Liver (tissue), 10 donors: ENCODE measurements at places on chromosomes 5 and 9. TPM values are rescaled to one million over a fixed set of nuclear protein-coding genes. Genes with fewer than 3 reads are reported as not detected.

The FNIP1 gene
- 34.0 TPM for total RNA-seq

The LSM11 gene
- 1.8 TPM for total RNA-seq

The PTGER4 gene
- total RNA-seq = 6.8 TPM

The RUFY1 gene
- 25.2 TPM for total RNA-seq

The MYOZ3 gene
- total RNA-seq = 0.09 TPM

The DRD1 gene
- not detected for total RNA-seq

The ZNF79 gene
- 6.9 TPM for total RNA-seq

The F12 gene
- total RNA-seq = 256 TPM

The STARD4 gene
- 53.2 TPM for total RNA-seq

The SOHLH1 gene
- total RNA-seq = not detected

The FCN1 gene
- total RNA-seq = 7.8 TPM
